ENCODE measurements at places on chromosomes 7 and 10.
A peak's percentile ranks its signal among the peaks of the same experiment; 100 is the strongest.

GRCh38 chr7:131692131-131692960 lies 135.9 kb upstream of the PODXL start:
- DNase-seq = no peak

- no peak for DNase-seq
These were observed 263.0 kb upstream of the LRRN3 start for GRCh38 chr7:110827936-110828335.

DNA sequence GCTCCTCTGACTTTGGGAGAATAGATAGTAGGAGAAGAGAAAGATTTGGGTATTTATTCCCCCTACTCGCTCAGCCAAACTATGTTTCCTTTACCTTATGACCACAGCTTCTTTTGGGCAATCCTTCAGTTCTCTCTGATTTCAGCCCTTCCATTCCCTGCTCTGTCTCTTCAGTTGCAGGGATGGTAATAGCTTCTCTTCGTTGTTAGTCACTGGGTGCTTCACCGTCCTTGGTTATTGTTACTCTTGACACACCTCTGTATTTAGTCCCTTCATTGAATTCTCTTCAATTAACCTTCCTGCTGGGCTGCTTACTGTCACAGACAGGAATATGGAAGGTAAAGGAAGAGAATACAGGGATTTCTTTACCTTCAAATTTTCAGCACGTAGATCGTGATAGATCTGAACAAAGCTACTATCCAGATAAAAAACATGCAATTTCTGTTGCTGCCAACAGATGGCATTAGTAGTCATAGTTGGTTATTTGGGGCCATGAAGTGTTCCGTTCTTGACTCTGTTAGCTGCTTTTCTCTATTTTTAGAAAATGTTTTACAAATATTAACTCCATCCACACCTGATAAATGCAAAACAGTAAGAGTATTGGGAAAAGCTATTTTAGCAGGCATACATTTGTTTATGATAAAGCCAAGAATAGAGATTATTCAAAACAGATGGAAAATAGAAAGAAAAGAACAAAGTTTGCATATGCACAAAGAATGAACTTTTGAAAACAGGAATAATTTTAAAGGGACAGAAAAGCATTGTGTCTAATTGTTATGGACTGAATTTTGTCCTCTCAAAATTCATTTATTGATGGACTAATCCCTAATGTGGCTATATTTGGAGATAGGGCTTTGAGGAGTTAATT lies 14.0 kb upstream of the PTTG1IP2 start:
- no peak for DNase-seq

DNA sequence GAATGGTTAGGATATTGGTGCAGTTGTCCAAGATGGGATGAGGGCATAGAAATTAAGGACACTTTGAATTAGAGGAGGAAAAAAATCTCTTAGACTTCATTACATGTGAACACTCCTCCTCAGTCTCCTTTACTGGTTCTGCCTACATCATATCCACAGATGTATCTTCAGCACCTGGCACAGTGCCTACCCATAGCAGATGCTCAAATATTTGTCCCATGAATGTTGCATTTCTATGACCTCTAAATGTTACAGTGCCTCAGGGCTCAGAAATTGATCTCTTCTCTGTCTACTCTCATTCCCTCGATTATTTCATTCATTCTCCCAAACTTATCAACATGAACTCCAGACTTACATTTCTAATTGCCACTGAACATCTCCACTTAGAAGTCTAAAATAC lies 17.1 kb downstream of the CNNM1 start:
- DNase-seq = no peak

- DNase-seq = peak; percentile 88
These were observed 102.2 kb upstream of the ZNF438 start for GRCh38 chr10:31133792-31134310.

DNA sequence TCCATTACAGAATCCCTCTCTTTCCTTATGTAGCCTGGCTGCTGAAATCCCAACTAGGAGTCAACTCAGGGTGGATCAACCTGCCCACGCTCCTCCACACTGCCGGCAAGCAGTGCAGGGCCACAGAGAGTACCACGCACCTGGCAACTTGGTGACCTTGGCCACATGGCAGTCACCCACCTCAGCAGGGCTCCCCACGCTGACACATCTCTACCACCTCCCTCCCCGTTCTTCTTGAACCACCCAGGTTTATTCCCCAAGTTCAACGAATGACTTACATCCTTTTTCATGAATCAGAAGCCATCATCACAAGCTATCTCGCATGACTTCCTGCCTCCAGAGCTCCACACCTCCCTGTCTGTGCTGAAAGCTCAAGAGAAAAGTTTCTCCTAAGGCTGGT lies 153.4 kb downstream of the GRID1 start:
- DNase-seq = no peak

GRCh38 chr10:37906382-37906781 lies 49.0 kb upstream of the ZNF248 start:
- DNase-seq = no peak

DNA sequence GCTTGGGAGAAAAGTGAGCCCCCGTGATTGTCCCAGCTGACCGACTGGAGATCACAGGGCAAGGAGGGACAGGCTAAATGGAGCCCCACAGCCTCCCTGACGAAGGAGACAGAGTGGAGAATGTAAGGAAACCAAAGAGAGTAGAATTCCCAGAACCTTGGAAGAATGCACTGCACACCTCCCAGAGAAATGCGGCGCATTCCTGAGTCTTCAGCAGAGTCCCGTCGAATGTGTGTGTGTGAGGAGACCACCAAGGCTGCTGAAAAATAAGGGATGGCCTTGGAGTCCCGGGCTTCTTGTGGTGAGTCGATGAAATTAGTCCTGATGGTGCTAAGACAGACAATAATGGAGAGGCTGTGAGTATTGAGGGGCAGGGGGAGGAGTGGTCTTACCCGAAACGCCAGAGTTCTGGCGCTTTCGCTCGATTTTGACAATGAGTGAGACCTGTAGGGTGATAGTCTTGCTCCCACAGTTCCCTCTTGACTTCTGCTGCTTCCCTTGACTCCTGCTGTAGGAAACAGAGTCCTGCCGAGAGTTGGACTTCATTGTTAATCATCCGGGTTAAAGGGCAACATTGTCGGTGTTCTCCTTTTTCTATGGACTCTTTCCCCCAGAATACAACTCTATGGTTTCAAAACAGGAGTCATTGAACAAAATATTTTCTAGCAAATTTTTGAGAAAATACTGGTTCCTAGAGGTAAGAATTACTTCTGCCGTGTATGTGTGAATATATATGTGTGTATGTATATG lies 103.2 kb downstream of the CNNM2 start:
- no peak for DNase-seq

DNA sequence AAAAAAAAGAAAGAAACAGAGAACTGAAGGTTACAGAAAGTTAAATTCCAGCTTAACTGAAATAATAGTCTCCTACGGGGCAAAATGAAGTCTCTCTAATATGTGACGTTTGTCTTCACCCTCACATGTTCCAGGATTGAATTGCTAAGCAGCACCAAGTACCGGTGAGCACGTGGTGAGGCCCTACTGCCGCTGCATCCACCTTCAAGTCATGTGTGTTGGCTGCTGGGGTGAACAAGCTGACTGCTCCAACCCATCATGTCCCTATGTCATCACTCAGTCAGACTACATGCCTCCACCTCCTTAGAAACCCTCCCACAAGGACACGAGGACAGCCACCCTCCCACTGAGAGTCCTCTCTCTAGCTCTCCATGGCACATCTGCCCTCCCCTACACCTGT lies 35.4 kb upstream of the NPFFR1 start:
- DNase-seq = no peak

Measured in left forelimb (tissue), 1 donor.